HS-27A (cell line): ENCODE measurements at places on chromosomes 2 and 18.

- DNase-seq = no peak
Observed at GRCh38 chr18:2589345-2590068, 18.1 kb downstream of the NDC80 start.

DNA sequence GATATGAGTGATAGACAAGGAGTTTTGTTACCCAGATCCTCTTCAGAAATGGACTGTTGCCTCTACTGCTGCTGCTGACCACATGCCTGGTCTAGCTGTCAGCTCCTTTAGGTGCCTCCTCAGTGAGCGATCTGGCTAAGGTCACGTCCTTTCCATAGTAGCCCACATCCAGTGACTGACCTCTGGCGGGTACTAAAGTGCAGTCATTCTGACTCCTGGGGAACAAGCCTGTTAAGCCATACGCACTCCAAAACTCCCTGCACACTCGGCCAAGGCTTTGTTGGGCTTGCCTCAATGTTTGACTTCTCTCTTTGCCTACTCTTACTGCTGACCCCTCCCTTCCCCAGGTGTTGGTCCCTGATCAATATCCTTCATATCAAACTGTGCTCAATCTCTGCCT, 685.2 kb downstream of the IRS1 start:
- no peak for DNase-seq

DNA sequence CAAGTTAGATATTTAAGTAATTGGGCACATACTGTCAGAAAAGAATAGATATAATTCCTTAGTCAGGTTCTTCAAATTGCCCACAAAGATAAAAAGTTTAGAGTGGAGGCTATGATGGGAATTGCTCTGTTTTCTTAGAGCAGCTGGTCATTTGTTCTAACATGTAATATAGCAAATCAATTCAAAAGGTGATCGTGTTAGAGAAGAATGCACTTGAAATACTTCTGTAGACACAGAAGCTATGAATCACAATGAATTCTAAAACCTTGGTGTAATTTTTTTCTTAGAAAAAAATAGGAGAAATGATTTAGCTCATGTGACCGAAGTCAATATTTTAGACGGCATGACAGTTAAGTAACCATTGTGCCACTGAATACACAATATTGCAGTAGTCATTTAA, 918.1 kb upstream of the LRATD1 start:
- DNase-seq = no peak

DNA sequence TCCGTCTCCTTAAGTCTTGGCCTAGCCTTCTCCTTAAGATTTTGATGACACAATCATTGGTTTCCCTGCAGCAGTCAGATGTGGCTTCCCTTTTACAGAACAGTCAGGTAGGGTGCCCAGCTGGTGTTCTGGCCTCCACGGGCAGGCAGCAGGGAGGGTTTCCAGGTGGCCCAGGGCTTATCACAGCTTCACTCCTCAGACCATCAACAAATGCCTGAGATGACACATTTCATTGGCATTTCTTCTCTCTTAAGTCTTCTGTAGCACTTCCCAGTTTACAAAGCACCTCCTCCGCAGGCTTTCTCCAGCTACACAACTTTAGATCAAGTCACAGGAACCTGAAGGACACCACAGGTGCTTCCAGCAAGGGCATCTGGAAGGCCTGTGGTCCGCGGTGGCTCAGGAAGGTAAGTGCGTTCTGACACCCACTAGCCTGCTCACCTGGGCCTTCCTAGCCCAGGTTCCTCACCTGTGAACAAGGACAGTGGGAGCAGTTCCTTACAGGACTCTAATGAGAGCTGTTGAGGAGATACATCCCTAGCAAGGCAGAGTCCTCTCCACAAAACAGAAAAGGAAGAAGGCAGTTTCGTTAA, 37.6 kb downstream of the PTPN18 start:
- no peak for DNase-seq

DNA sequence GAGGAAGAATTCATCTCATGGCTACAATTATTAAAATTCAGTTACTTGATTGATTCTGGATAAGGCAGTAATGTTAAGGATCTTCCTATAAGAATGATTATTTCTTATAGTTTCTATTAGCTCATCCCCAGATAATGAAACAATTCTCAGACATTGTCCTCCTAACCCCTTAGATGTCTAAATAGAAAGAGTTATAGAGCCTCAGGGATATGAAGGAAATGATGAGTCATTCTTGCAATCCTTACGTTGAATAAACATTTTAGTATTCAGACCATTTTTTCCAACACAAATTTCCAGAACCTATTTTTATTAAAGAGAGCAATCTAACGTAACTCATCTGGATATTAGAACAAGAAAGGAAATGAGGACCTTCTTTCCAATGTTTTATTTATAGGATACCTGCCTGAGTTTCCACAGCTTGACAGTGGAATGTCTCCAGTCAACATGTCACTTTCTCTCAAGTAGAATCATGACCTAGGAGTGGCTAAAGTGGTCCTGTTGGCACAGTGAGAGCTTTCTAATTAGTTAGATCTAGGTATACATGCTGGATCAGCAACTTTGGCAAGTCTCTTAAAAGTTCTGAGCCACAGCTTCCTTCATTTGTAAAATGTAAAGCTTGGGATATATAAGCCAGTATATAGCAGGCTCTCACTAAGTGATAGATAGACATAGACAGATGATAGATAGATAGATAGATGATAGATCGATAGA, 88.0 kb upstream of the RAB27B start:
- DNase-seq = no peak

DNA sequence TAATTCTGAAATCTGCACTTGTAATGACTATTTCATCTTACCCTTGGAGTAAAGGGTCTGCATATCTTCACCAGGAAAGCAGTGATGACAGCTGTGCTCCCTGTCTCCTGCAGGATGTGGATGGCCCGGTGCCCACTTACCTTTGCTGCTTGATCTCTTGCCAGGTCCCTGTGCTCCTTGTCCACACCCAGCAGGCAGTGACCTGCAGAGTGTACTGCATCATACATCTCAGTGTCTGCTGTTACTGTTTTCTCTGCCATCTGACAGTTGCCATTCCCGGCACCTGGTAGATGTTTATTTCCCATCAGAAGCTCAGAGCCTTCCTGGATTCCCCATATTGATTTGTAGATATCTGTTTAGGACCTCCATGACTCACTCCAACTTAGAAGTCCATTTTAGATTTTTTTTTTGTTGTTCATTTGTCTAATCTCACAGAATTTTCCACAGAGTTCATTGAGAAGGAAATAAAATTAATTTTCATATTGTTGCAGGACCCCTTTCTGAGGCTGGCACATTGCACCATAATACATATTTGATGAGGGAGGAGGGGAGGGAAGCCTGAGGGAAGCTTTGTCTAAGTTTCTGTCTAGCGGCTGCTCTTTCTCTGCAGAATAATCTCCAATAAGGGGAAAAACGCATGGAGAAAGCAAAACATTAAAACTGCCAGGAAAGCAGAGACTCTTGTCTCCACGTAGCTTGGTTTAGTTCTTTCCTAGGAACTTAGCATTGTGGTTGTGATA, 697.5 kb upstream of the RAB6C start:
- no peak for DNase-seq

- DNase-seq = no peak
Observed at GRCh38 chr2:114543236-114543766, 100.9 kb downstream of the DPP10 start.

- peak; percentile 67 for DNase-seq
Observed at GRCh38 chr2:37711831-37712230, 40.4 kb upstream of the CDC42EP3 start.

DNA sequence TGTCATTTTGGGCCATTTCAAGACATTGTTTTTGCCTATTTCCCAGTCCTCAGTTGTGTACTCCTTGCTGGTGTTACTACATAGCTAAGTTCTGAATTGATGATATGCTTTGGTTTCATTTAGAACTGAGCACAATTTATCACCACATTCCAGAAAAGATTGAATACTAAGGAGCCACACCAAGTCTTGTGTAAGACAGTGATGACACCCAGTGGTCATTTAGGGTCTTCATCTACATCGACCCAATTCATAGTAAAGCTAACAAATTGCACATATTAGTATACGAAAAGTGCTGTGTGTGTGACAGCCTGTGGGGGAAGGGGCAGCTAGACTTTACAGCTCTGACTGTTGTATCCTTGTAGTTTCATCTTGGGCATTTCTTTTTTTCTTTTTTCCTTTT, 10.9 kb upstream of the DLX2 start:
- no peak for DNase-seq

DNA sequence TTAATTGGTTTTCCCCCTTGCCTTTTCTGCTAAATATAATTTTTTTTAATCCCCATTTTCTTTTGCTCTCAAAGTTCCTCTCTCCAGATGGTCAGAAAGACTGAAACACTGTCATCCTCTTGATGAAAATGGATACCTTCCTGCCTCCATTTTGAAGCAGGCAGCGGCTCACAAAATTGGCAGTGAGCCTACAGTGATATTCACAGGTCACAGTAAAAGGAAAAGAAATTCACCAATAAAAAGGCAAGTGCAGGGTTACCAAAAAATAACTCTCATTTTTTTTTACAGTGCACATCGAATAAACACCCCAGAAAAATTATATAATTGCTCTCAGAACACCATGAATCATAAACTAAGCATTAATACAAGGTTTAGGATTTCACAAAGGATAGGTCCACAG, 307.5 kb downstream of the TCF4 start:
- DNase-seq = no peak

DNA sequence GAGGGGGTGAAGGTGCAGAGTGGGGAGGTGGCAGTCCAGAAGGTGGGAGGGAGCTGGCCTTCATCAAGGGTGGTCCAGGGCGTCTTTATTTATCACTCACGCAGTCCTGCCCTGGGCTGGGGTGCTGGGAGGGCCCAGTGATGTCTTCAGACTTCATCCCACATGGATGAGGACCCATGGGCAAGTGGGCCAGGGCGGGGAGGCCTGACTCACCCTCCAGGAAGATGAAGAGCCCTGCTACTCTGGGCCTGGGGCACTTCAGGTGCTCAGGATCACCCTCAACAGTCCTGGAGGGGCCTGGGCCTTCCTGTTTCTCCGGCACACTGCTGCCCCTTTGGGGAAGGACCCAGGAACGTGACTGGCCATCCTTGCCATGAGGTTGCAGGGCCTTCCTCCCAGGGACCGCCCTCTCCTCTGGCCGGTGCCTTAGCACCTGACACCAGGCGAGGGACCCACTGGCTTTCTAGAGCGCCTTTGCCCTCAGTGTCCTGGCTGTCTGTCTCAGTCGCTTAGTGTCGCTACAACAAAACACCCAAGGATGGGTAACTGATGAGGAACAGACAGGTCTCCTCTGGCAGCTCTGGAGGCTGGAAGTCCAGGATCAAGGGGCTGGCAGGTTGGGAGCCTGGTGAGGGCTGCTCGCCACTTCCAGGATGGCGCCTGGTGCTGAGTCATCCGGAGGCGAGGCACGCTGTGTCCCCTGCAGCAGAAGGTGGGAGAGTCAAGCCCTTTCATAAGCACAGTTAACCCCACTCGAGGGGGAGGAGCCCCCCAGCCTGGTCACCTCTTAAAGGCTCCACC, 57.8 kb upstream of the HS6ST1 start:
- DNase-seq = no peak

GRCh38 chr2:128271911-128272600, 46.6 kb downstream of the HS6ST1 start:
- no peak for DNase-seq

DNA sequence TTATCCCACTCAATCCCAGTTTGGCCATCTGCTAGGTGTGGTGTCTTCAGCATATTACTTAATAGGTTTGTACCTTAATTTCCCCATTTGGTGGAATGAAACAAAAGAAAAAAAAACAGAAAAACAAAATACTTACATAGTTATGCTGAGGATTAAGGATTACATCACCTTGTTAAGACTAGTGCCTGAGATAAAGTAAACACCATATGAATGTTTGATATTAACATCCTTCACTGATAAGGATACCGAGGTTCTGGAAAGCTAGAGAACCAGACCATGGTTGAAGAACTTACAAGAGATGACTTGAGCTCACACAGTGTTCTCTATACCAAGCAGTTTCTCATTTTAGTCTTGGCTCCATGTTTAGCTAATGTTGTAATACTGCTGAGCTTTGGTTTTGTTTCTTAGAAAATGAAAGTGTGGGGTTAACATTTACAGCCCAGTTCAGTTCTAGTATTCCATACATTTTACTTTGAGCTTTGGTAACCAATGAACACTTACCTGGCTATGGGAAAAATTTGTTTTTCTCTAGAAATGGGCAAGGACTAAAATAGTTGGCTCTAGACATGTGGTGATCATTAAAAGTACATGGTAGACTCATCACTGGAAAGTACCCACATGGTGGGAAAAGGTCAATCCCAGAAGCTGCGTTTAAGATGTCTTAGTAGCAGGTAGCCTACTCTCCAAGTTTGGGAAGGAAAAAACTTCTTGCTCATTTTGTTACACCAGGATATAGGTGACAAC, 5.8 kb upstream of the GPD2 start:
- DNase-seq = no peak

DNA sequence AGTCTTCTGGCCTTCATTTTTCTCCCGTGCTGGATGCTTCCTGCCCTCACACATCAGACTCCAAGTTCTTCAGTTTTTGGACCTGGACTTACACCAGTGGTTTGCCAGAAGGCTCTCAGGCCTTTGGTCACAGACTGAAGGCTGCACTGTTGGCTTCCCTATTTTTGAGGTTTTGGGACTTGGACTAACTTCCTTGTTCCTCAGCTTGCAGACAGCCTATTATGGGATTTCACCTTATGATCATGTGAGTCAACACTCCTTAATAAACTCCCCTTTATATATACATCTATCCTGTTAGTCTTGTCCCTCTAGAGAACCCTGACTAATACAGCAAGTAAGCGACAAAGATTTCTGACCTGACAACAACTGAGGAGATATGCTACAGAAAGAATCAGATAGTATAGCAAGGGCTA, 7.2 kb downstream of the CDC42EP3 start:
- DNase-seq = no peak

DNA sequence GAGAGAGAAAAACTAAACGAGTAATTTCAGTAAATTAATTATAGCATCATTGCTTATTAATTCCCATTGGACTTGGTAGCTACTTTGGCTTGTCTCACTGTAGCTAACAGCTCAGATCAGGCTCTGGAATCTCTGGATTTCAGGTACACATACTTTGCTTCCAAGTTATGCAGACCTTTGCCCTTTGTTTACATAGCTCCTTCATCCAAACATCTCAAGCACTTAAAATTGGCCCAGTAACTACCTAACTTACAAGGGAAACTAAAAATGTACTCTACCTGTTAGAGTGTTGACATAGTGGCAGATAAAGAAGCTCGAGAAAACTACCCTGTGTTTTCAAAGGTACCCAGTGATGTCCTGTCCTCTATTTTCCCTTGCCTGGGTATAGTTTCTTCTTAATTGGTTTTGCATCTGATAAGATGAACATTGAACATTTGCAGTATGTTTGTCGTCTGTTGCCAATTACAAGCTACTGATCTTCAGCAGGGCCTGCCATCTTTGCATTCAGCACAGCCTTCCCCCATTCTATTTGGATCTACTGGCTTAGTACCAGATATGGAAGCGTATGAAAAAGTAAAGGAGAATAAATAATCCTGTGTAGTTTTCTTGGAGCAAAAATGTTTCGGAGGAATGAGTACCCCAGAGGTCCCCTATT, 601.5 kb upstream of the FANCL start:
- DNase-seq = no peak

- no peak for DNase-seq
Observed at GRCh38 chr2:11985817-11986566, 239.6 kb downstream of the LPIN1 start.

- no peak for DNase-seq
Observed at GRCh38 chr2:111709321-111709720, 174.7 kb downstream of the ANAPC1 start.
